Cardiac muscle cell (in vitro differentiated cells and primary cell): ENCODE measurements at places on chromosomes 2 and 18. TPM values are rescaled to one million over a fixed set of nuclear protein-coding genes. Genes with fewer than 3 reads are reported as not detected.

Gene IKZF2
- polyA plus RNA-seq, result 3.1 and 5.5 TPM in 2 replicates

Gene ASXL3
- polyA plus RNA-seq, result 6.1 and 8.3 TPM in 2 replicates

Gene PTPRN
- polyA plus RNA-seq, result 0.22 and 1.4 TPM in 2 replicates

Gene LNPK
- polyA plus RNA-seq, result 35.0 and 41.9 TPM in 2 replicates

Gene DNAJC5G
- polyA plus RNA-seq, result 4.4 and 7.5 TPM in 2 replicates

Gene CREG2
- polyA plus RNA-seq, result 2.2 and 4.1 TPM in 2 replicates
